ENCODE measurements at places on chromosomes 4 and X.

- no peak for DNase-seq
Measured at GRCh38 chr4:158333820-158334219, 123.5 kb downstream of the TMEM144 start.

DNA sequence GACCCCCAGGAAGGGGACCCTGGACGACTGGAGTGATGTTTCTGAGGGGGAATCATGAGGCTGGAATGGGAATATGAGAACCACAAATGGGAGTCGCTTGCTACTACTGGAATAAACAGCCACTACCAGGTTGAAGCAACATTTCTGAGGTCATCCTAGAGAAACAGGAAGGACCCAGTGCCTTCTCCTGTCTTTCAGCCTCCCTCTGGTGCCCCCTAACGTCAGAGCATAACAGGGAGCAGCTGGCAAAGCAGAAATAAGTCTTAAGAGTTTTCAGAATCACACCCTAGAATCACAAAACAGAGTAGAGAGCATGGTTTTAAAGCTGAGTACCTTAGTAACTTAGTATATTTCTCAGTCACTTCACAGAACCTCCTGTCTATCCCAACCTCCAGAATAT lies 347.8 kb upstream of the PITX2 start:
- no peak for DNase-seq

DNA sequence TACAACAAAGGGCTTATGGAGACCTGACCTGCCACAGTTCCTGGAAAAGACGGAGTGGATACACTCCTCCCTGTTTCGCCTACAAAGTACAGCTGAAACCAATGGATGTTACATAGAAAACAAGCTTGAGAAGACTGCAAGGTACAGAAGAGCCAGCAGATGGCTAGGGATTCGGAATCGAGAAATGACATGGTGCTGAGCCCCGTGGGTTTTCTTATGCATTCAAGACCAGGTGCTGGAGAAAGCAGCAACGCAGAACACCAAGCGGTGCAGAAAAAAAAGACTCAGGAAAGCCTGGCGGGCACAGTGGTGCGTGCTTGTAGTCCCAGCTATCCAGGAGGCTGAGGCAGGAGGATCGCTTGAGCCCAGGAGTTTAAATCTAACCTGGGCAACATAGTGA lies 13.8 kb downstream of the TIMM17B start:
- no peak for DNase-seq

GRCh38 chrX:118392716-118393115 lies 46.8 kb downstream of the WDR44 start:
- DNase-seq, result no peak

GRCh38 chr4:86627462-86628135 lies 33.5 kb downstream of the PTPN13 start:
- no peak for DNase-seq

DNA sequence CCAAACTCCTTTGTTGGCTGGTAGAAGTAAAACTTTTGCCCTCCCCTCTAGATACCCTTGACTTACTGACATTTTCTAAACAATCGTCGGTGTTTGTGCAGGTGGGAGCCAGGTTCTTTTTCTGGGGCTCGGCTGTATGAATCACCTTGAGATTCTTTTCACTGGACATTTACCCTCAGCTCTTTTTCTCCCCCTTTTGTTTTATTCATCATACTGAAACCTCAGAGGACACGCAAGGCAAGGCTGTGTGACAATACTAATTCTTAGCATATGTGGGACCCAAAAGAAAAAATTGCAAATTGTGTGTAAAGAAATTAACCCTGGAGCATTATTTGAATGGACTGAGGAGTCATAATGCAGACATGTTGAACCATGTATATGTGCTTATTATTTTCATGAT lies 194.0 kb downstream of the PCDH19 start:
- no peak for DNase-seq

- no peak for DNase-seq
Measured at GRCh38 chrX:133335027-133335426, 80.3 kb downstream of the GPC4 start.

DNA sequence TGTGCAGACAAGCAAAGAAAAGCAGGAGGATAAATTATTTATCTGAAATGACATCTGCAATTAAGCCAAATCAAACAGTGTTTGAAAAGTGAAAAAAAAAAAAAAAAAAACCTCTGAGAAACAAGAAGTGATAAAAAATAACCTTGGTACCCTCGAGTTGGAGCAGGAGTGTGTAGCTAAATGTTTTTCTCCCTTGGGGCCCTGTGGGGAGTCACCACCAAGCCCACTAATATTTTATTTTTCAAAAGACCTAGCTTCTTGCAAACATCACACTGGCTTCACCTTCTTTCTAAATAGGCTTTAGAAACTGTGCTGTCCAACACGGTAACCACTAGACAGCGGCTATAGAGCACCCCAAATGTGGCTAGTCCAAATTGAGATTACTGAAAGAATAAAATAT lies 47.7 kb downstream of the SNX25 start:
- no peak for DNase-seq

DNA sequence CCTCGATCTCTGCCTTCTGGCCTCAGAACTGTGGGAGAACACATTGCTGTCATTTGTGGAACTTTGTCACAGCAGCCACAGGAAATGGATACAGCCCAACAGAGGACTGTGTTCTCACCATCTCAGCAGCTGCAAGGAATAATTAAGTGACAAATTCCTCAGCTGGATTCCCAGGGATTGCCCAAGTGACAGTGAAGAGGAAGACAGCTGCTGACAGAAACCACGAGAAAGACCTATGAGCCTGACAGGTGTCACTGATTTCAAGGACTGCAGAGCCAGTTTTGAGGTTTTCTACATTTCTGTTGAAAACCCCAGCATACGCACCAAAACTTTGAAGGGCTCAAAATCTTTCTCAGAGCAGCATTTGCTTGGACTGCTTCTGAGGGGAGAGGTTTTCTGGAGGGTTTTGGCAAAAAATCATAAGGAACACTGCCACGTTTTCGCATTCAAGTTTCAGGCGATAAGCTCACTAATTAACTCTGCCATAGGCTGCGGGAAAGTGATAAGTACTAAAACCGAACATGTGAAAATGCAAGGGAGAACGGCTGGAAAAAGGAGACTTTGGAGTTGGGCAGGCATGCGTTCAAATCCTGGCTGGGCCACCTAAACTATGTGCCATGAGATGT lies 88.8 kb downstream of the DRD5 start:
- no peak for DNase-seq

DNA sequence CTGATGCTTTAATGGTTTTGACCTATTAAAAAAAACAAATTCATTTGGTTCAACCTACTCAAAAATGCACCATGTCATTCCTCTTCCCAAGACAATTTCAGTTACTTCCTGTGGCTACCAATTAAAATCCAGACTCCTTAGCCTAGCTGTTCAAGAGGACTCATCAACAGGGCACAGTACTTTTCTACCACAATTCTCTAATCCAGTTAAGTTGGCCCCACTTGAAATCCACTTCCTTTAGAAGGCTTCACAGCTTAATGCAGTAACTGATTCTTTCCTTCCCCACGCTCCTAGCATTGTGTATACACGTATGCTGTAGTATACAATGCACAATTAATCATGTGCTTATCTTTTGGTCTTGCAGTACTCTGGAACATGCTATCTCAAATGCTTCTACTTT lies 129.8 kb downstream of the UGT8 start:
- DNase-seq, result no peak

DNA sequence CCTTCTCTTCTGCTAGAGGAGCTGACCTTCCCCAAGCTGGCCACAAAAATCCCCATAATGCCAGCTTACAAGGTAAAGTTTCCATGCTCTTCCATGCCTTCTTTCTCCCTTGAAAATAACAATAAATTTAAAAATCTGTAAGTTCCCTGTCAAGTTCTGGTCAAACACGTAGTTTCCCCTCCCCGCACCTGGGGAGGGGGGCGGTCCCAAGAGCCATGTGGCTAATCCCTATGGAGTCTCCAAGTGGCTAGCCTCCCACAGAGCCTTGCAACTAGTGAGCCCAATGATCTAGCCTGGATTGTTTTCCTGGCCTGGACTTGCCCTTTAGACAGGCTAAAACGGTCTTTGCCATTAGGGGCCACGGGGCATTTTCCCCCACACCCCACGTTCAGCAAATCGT lies 2.1 kb upstream of the NRK start:
- DNase-seq, result no peak

DNA sequence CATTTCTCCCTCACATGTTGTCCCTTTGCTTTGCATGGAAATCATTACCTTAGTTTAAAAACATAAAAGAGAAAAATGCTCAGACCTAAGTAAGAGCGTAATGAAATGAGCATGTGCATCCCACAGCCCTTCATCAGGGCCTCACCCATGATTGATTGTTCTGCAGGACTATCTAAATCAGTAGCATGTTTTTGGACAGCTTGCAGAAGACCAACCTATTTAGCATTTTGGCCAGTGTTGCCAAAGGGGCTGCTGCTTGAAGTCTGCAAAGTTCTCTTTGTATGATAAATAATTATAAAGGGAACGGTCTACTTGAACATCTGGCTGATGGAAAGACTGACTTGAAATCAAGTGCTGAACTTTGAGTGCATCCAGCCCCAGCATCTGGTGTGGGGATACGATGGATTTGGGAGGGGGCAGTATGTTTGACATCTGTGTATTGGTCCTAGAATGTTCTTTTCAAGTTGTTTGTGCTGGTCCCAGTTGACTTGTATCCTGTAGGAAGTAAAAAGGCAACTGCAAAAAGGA lies 76.1 kb upstream of the LIMCH1 start:
- no peak for DNase-seq

All from T-helper 2 cell (primary cell).